Stimulated activated CD4-positive, alpha-beta T cell treated with anti-CD3 and anti-CD28 coated beads, Interleukin-4, amount 100 ng/mL, for 4 hours (primary cell): ENCODE measurements at places on chromosomes 3 and 15.

DNA sequence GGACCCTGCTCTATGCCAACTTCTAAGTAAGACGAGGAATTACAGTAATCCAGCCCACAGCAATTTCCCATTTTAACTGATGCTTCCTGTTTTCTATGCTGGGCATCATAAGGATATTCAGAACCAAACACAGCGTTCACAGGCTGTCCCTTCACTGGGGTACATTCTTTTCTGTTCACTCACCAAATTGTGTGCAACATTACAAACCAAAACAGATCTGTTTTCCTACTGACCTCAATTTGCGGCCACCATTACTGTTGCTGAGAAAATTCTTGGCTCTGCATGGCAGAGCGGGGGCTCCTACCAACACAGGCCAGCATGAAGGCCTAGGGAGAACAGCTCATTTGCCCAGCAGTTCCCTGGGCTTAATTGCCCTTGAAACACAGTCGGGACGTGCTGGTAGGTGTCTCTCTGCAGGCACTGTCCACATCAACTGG lies 76.5 kb downstream of the MYO1E start:
- DNase-seq, result no peak

- DNase-seq, result no peak
Observed at GRCh38 chr15:73522011-73522410, 79.0 kb downstream of the REC114 start.

- no peak for DNase-seq
Observed at GRCh38 chr3:38645601-38646000, 3.9 kb downstream of the SCN5A start.

- peak; percentile 8 for DNase-seq
Observed at GRCh38 chr3:6799264-6799915, 61.5 kb upstream of the GRM7 start.

DNA sequence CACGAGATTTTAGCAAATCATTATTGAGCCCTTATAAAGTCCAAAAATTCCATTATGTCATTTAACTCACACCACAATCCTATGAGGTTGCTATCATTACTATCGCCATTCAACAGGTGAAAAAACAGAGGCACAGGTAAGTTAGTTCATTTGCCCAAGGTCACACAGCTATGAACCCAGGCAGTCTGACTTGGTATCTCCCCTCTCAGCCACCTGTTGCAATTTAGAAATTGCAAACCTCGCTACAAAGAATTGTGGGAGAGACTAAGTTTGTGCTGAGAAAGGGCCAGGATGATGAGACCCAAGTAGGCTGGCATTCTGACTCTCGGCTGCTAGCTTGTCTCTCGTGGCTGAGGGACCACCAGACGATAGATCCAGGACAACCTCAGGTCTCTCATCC lies 57.7 kb downstream of the LMCD1 start:
- no peak for DNase-seq

DNA sequence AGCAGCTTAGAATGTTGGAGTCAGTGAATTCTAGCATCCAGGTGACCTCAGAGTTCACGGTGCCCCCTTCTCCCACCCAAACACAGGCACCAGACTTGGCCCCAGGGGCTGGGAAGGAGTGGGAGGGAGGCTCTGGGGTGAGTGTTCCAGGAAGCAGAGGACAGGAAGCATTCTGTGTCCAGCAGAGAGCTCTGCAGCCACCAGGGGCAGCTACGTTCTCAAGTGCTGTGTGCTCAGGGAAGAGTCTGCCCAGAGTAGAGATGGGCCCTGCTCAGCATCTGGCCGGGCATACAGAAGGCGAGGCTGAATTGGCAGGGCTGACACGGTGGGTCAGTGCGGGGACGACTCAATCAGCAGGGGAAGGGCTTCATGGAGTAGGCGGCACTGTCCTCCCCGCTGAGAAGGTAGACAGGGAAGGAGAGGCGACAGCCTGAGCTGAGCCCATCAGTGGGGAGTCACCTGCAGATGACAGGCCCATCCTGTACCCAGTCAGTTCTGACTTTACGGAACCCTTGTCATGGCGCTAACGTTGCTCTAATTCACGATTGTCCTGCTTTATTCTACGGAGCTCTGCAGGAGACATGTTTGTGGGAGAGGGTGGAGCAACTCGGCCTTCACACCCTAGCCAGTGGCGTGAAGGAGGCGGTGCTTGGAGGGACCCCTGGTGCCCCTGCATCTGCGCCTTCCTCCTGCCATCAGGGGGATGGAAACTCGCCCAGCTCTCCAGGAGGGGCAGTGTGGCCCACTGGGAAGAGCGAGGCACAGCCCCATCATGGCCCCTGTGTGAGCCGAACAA lies 82.2 kb downstream of the C3orf70 start:
- no peak for DNase-seq

GRCh38 chr15:49621887-49622286 lies 1.0 kb downstream of the DTWD1 start:
- DNase-seq, result no peak

DNA sequence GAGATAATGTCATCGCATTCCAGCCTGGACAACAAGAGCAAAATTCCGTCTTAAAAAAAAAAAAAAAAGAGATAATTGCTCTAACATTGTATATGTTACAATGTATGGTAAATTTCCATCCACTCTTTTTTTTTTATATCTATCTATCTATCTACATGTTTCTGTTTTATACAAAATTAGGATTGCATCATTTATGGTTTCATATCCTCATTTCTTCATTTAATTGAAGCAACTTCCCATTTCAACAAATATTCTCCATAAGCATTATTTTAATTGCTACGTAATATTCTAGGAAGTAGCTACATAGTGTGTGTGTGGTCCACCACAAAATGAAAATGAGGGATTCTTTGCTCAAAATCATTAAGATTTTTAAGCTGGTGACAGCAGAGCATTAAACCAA lies 18.4 kb downstream of the RBP1 start:
- DNase-seq, result no peak

DNA sequence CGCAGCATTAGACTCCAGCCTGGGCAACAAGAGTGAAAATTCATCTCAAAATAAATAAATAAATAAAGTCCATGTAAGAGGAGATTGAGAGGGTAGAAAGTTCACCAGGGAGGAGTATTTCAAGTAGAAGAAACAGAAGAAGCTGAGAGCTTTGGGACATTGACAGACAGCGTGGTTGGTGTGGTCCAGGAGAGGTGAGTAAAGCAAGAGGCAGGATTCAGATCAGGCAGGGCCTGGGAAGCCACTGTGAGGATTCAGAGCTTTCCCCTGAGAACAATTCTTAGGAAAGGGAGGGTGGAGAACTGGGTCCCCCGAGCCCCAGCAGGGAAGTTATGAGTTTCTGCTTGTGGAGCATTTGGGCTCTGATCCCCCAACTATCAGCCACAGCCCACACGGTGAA lies 54.2 kb upstream of the AMOTL2 start:
- DNase-seq, result no peak

DNA sequence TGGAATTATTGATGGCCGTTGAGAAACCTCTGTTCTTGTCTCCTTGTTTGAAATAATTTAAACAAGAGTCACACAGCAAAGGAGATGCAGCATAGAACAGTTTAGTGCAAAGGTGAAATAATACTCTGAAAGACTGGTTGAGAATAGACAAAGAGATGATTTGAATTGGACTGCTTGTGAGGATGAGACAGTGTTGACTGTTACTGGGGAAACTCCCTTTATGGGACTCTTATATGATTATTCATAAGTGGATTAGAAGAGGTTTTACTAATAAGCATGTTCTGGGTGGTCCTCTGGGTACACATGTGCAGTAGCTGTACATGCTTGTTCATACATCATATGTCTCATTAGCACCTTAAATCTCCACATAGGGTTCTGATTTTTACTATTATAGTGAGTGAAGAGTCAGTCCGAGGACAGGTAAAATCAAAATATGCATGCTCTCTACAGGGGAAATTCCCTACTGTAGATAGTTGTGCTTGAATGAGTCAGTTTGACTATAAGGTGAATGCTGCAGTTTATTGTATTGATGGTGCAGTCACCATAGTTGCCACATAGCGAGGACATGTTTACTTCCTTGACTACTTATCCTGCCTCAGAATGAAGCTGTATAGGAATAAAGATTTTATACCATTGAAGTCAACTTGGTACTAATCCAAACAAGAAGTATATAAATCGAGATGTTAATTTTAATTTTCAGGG lies 498.7 kb downstream of the CNTN6 start:
- no peak for DNase-seq
